Fibroblast of villous mesenchyme (primary cell): ENCODE measurements at places on chromosomes 7 and 10. TPM values are rescaled to one million over a fixed set of nuclear protein-coding genes. Genes with fewer than 3 reads are reported as not detected.
A peak's percentile ranks its signal among the peaks of the same experiment; 100 is the strongest.

GRCh38 chr7:149873970-149874643, 338 bp downstream of the ATP6V0E2 start:
- DNase-seq = no peak

DNA sequence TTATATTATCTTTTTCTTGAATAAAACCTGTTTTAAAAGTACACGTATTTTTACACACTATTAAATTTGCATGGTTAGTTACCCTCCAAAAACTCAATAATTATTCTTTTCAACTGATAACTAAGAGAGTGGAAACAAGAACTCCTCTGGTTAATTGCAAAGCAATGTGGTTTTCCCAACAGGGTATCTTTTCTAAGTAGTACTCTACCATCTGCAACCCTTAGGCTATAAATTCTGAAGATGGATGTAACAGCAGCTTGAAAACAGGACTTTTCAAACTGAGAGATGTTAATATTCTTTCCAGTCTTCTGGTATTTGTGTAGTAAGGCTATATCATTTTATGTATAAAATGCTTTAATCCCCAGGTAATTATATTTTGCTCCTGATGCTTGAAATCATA, 916.1 kb upstream of the POT1 start:
- DNase-seq = no peak

IGFBP1 gene
- total RNA-seq = under 0.01 TPM in 1 of 2 replicates, not detected in the other

DGKI gene
- total RNA-seq = 3.5 and 11.3 TPM in 2 replicates

AGAP6 gene
- 3.2 and 4.7 TPM in 2 replicates for total RNA-seq

DNA sequence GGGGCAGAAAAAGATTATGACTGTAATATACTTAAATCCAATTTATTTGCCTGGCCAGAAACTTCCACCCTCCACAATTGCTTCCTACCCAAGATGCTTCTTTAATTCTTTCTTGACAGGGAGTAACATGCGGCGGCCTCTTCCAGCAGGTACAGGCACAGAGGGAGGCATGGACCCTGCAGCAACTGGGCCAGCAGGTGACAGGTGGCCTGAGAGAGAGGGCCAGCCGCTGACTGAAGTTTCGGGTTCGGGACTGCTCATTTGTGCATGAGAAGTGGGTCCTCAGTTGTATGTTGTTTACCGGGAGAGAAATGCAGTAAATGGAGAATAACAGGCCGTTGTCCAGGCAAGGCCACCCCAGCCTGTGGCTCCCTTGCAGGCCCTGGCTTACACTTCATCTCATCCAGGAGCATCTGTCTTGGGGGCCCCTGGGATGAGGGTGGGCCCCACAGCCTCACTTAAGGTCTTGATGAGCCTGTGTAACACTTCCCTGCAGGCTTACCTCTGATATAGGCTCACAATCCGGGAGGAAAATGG, 72.5 kb downstream of the C10orf143 start:
- no peak for DNase-seq

CYP3A4 gene
- not detected in 2 replicates for total RNA-seq

MKRN1 gene
- 41.9 and 50.5 TPM in 2 replicates for total RNA-seq

INMT gene
- total RNA-seq = 15.8 and 48.4 TPM in 2 replicates

PHYH gene
- 14.5 and 16.0 TPM in 2 replicates for total RNA-seq

DNA sequence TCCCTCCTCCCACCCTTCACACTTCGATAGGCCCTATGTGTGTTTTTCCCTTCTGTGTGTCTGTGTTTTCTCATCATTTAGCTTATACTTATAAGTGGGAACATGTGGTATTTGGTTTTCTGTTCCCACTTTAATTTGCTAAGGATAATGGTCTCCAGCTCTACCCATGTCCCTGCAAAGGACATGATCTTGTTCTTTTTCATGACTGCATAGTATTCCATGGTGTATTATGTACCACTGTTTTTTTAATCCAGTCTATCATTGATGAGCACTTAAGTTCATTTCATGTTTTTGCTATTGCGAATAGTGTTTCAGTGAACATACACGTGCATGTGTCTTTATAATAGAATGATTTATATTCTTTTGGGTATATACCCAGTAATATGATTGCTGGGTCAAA, 46.3 kb upstream of the GNAT3 start:
- DNase-seq = no peak

DNA sequence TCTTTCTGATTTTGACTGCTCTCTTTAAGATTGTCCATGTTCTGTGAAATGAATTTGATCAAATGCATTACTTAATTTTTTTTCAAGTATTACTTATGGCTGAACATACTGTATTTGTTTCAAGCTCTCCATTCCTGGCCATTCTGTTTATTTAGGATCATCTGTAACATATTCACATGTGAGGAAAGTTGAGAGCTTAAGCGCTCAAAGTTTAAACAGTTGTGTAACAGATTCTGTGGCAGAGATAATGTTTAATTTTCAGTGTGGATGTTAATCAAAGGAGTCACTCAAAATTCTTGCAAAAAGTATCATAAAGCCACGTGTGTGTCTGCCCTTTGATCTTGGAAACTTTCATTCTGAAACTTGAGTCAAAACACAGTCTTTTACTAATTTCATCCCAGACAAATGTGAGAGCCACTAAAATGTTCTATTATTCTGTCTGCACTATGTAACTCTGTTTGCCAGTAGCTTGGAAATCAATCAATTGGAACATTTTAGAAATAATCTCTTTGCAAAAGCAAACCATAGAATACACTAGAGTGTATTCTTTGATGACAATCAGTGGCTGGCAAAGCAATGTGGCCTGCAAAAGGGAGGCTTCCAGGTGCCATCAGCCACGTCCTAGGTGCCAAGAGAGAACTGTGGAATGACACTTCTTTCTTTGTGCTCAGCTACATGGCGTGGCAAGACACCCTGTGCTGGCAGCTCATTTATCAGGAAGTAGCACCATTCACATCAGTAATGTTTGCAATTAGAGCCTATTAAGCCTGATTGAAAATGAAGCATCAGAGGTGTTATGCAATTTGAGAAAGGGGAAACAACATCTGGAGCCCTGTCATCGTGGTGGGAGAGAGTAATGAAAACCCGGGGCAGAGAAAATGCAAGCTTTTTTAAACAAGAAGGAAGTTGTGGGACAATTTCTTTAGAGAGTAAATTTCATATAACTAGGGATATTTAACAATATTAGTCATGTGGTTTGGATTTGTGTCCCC, 40.9 kb downstream of the ARL5B start:
- peak; percentile 27 for DNase-seq

DNA sequence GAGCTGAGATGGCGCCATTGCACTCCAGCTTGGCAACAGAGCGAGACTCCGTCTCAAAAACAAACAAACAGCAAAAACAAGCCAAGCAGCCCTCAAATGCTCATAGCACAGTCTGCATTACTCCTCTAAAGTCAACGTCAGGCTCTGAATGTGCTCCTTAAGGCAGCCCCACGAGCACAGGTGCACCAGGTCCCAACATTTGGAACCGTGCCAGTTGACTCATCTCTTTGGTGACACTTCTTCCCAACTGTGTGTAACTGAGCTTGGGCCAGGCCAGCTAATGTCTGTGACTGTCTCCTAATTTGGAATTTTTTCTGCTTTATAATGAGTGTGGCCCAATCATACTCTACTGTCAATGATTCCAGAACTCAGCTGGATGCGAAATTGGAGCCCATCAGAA, 66.3 kb upstream of the EFCAB10 start:
- DNase-seq = no peak

DNA sequence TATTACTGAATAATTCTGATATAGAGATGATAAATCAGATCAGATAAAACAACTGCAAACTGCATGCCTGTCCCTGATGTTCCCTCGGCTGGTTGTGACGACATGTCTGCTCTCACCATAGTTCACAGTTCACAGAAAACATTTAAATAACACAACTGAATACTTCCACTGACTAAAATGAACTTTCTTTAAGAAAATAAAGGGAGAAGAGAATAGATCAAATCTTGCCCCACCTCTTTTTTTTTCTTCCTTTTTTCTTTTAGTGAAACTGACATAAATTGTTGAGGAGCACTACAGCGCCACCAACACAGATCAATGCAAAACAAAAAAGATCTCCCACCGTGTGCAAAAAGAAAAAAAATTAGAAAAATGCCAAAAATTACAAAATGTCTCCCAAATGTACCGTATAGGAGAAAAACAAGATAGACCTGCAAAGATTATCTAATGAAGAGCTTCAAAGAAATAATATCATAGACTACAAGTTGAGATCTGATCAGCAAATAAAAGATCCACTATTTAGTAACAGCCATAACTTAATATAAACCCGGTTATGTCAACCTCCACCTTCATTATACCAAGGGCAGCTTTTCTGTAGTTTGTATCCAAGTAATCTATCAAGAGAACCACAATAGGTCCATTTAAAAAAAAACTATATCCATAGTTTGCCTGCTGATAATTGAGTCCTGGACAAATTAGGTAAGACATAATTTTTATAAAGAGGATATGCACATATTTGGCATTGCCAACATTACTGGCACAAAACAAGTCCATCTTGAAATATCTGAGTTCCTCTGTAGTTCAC, 30.7 kb upstream of the EPC1 start:
- peak; percentile 52 for DNase-seq

- no peak for DNase-seq
These were observed 25.0 kb downstream of the PPP1R3C start for GRCh38 chr10:91607646-91608403.
